ENCODE measurements at places on chromosomes 16 and 17.

- no peak for DNase-seq
Observed at GRCh38 chr16:80092681-80093080, 448.1 kb upstream of the DYNLRB2 start.

DNA sequence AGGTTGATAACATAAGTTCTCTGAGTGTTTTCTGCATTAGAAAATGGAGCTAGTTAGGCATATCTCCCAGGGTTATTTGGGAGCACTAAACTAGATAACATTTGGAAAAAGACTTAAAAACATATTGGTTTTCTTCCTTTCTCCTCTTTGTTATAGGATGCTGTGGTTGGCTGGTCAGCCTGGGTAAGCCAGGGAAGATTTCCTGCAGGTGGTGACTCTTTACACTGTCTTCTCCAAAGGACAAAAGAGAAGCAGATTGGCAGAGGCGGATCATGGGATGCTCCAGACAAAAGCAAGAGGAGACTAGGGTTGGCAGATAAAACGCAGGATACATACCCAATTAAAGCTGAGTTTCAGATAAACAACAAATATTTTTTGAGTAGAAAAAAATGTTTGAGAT is 6.2 kb upstream of the CRYBA1 start:
- no peak for DNase-seq

DNA sequence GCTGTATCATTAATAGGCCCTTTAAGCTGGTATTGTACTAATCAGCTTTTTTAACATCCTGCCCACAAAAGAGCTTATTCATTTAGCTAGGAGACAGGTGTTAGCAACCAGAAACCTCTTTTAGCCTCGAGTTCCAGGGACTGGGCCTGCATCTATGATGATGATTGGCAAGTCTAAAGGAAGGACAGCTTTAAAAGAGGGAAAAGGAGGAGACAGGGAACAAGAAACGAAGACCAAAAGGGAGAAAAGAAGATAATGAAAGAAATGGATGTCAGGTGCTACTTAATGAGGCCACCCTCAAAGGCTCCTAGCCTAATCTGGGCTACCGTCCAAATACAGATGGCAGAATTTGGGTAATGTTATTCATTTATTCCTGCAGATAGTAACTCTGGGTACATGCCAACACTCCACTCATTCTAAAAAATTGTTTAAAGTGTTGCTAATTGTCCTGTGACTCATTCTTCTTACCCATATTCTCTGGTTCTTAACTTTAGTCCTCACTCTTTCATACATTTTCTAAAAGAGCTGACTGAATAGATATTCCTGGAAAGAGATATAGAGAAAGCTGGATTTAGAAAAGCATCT is 18.7 kb upstream of the RFFL start:
- no peak for DNase-seq

DNA sequence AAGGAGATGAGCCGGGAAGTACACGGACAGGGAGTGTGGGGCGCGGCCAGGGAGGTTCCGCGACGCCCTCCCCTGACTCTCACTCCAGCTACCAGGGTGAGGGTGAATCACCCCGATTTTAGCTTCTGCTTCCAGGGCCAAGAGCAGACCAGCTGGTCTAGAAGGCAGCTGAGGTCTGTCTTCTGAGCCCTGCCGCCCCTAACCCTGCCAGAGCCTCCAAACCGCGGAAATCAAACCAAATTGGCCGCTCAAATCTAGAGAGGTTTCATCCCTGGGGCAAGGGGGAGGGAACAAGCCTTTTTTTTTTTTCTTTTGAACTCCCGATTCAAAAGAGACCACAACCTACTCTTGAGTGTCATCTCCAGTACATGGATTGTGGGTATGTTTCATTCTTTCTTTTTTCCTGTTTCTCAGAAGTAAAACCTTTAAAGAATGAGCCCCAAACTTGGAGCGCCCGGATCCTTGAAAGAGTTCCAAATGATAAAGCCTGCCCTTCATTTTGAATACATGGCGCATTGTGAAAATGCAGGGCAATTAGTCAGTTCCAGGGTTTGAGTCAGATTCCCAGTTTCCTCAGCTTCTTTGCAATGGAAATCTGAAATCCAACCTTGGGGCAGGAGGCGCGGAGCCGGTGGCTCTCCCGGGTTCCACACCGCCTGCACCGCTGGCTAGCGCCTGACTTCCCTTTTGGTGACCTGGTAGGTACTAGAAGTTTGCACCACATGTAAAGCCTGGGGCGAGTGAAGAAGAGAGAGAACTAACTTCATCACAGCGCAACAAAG is 16.5 kb upstream of the ZFHX3 start:
- DNase-seq, result no peak

DNA sequence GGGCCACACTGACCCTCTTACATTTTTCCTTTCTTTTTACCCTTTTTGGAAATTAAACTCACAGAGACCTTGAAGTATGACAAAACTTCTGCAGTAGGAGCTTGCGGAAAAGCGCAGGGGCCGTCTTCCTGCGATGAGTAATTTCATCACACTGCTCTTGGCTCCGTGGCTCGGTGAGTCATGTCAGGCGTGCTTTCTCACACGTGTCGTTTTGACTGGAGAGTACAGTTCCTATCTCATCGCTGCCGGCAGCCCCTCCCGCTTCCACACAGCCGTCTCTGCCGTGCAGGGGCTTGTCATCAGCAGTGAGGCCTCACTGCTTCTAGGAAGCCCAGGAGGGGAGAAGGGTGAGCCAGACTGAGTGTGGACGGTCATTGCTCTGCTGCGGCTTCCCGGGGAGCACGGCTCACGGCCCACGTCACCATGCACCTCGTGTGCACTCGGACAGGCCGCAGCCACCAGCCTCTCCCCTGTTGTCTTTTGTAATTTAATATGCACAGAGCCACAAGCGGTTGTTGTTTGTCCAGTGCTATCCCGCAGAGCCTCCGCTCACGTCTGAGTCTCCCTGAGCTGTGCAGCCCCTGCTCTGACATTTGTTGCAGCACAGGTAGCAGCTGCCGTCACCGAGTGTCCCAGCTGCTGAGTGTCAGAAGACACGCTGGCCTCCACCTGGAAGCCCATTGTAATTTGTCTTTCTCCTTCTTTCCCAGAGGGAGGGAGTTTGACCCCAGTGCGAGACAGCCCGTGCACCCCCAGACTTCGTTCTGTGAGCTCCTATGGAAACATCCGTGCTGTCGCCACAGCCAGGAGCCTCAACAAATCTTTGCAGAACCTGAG is 99.4 kb upstream of the CHMP6 start:
- peak; percentile 17 for DNase-seq

DNA sequence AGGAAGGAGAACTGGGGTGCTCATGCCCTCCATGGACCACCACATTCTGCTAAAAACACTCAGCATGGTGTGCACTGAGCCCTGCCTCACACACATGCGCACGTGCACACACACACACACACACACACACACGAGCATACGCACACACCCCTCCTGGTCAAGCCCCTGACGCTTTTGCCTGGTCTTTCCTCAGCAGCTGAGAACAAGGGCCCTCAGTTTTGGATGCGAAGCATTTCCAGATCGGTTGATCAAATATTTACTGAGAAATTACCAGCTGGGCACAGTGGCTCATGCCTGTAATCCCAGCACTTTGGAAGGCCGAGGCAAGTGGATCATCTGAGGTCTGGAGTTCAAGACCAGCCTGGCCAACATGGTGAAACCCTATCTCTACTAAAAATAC is 20.1 kb upstream of the RAI1 start:
- no peak for DNase-seq

DNA sequence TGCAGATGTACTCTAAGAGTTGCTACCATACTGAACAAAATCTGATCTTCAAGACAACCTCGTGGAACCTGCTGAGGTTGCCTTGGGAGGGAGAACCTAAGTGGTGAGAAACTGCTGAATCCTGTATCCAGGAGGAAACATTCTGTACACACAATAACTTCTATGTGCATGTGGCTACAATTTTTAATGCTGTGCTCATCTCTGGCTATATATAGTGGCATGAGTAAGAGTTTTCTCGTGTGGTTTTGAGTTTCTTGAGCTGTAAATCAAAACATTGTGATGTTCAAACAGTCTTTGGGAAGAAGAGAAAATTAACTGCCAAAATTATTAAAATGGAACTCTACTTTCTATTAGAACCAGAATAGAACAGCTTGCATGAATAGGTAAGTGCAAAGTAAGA is 206.8 kb downstream of the CA10 start:
- DNase-seq, result no peak

DNA sequence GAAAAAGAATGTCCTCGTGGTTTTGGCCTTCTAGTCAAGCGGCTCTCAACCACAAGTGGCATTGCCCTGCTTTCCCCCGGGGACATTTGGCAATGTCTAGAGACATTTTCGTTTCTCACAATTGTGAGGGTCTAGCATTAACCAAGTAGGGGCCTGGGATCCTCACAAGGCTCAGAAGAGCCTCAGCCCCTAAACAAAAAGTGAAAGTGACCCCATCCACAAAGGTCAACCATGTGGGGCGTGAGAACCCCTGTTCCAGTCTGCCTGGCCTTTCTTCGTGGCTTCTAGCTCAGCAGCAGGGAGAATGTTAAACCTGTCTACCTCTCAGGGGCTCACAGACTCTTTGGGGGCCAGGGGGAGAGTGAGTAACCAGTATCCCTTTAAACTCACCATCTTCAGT is 4.8 kb upstream of the RPL38 start:
- DNase-seq, result no peak

- DNase-seq, result no peak
Observed at GRCh38 chr16:73126525-73126853, 78.6 kb upstream of the ZFHX3 start.

- DNase-seq, result no peak
Observed at GRCh38 chr17:62000186-62000585, 64.9 kb downstream of the MED13 start.
